ENCODE measurements at places on chromosomes 7 and 10. TPM values are rescaled to one million over a fixed set of nuclear protein-coding genes. Genes with fewer than 3 reads are reported as not detected.
A peak's percentile ranks its signal among the peaks of the same experiment; 100 is the strongest.

GRCh38 chr7:24709051-24709450 is 48.2 kb downstream of the GSDME start:
- DNase-seq: no peak

- DNase-seq: no peak
These were observed 12.0 kb upstream of the EBLN1 start for GRCh38 chr10:22229802-22230157.

DNA sequence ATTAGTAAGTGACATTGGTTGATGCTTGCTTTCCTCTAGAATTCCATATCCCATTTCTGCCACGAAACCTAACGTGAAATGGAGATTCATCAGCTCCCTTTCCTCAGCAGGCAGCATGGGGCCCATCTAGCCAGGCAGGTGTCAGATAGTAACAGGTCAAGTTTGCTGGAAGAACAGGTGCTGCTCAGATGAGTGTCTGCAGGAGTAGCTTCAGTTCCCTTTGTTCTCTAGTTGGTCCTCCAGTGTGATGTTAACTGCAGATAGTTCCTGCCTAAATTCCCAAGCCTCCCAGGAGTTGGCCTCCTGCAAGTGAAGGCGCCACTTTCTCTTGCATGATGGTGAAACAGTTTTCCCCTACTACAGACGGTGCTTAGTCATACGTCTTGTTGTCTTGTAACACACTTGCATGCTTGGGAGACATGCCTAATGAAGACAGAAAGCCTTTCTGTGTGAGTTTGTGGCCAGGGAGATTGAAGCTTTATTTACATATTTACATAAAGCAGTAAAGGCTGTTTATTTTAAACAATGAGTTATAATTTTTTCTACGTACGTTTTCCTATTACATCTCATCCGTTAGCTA is 175.4 kb downstream of the CHN2 start:
- DNase-seq: no peak

GRCh38 chr10:132180736-132181135 is 6.0 kb upstream of the DPYSL4 start:
- no peak for DNase-seq

- DNase-seq: peak; percentile 72
These were observed 6.9 kb downstream of the NYAP1 start for GRCh38 chr7:100490483-100491191.

GRCh38 chr10:117218654-117219053 is 21.4 kb downstream of the KCNK18 start:
- no peak for DNase-seq

GRCh38 chr7:26467104-26467503 is 175.4 kb downstream of the SNX10 start:
- DNase-seq: no peak

DNA sequence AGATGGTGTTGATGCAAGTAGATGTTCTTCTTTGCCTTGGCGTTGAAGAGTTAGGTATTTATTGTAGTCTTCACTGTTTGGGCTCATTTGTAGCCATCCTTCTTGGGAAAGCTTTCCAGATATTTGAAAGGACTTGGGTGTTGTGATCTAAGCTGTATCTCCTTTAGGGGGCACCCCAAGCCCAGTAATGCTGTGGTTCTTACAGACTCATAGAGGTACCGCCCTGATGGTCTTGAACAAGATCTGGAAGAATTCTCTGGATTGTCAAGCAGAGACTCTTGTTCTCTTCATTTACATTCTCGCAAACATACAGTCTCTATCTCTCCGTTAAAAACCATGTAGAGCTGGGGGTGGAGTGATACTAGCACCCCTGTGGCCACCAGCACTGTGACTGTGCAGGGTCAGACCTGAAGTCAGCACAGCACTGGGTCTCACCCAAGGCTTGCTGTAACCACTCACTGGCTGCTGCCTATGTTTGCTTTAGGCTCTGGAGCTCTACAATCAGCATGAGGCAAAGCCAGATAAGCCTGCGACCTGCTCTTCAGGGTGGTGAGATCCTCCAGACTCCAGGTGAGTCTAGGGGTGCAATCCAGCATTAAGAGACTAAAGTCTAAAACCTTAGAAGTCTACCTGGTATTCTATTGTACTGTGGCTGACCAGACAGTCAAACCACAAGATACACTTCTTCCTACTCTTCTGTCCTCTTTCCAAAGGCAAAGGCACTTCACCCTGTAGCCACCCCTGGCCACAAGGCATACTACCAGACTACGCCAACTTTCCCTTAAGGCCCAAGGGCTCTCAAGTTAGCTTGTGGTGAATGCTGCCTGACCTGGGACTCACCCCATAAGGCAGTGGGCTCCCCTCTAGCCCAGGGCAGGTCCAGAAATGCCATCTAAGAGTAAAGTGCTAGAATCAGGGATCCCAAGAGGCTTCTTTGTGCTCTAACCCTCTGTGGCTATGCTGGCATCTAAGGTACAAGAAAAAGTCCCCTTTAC is 209.7 kb upstream of the TMEM196 start:
- peak; percentile 12 for DNase-seq

DNA sequence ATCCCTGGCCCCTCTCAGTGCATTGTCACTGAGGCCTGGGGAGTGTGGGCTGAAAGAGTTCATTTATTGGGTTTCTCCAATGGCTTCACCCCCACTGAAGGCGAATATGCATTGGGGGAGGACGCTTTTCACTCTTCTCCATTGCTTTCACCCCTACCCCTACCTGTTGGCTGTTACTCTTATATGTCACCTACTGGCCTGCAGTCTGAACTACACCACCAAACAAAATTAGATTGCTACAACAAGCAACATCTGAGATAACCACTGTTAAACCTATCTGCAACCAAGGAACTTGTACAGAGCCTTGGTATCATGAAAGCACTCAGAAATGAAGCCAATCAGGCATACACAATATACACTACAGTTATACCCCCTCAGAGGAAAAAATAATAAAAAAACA is 203.7 kb downstream of the REEP3 start:
- DNase-seq: no peak

DNA sequence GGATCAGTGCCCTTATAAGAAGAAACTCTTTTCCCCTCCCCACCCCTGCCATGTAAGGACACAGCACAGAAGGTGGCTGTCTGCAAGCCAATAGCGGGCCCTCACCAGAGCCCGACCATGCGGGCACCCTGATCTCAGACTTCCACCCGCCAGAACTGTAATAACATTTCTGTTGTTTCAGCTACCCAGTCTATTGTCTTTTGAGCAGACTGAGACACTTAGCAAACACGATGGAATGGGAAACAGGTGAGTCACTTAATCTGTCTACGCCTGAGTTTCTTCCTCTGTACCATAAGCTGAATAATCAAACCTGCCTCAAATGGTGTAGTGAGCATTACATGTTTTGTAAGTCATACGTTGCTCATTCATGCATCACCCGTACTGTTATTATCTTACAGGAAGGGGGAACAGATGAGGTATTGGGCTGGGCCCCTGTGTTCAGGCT is 58.2 kb downstream of the STRA8 start:
- DNase-seq: no peak

DNA sequence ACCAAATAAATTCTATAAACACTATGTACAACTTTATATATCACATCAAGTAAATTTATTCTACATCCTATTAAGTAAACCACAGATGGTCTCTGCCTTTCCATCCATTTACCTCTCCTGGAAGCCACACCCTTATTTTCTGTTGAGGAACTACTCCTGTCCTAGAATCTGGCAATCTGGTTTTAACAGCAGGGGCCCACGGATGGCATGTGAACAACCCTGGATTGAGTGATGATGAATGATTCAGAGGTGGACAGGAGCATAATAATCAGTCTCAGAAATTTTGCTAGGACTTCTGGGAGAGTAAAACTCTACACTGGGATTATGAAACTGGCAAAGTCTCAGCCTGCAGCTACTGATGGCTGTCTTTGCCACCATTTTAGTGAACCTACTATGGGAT is 54.1 kb downstream of the CDK6 start:
- DNase-seq: no peak

- no peak for DNase-seq
These were observed 160.9 kb upstream of the SEMA3C start for GRCh38 chr7:81079746-81080145.

GRCh38 chr10:118339111-118339510 is 3.0 kb downstream of the FAM204A start:
- no peak for DNase-seq

Gene GRM3
- 0.25 TPM for polyA plus RNA-seq

Gene TMEM225B
- polyA plus RNA-seq: 1.6 TPM

Gene ABCB4
- polyA plus RNA-seq: 1.5 TPM

Gene MMD2
- not detected for polyA plus RNA-seq

Gene PILRA
- polyA plus RNA-seq: 5.3 TPM

Gene ZP3
- 2.0 TPM for polyA plus RNA-seq

Gene GIMAP6
- 33.6 TPM for polyA plus RNA-seq

Gene PSMC2
- polyA plus RNA-seq: 94.6 TPM

Gene ANKRD2
- 0.43 TPM for polyA plus RNA-seq
